Stimulated activated CD4-positive, alpha-beta T cell treated with anti-CD3 and anti-CD28 coated beads, Interleukin-2, amount 100 ng/mL, for 4 hours (primary cell): ENCODE measurements at places on chromosomes 16 and 17.

DNA sequence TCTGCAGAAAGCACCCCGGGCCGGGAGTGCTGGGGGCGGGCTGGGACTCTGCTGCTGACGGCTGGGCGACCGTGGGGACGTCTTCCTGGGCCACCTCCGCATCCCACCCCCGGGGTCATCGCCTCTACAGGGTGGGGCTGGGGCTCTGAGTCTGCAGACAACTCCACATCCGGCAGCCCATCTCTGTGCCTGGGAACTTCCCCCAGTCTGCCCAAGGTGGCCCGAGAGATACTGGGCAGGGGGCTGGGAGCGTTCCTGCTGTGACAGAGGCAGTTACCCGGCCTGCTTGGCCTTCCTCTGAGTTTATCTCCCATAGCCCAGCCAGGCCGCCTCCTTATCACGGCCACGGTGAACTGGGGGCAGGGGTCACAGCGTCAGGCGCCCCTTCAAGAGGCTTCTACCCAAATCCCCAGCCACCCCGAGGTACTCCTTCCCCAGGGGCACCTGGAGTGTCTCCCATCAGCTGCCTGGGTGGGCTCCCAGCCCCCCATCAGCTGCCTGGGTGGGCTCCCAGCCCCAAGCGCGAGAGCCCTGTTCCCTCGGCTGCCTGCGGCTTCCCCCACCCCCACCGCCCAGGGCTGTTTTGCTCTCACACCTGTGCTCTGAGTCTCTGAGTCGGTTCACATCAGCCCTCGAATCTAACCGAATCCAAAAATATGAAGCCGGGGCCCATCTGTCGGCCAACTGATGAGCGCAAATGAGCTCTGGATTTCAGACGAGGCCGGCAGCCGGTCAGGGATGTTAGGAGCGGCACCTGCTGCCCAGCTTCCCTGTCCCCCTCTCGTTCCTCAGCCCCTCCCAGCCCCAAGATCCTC, 15.6 kb upstream of the CBFA2T3 start:
- no peak for DNase-seq

DNA sequence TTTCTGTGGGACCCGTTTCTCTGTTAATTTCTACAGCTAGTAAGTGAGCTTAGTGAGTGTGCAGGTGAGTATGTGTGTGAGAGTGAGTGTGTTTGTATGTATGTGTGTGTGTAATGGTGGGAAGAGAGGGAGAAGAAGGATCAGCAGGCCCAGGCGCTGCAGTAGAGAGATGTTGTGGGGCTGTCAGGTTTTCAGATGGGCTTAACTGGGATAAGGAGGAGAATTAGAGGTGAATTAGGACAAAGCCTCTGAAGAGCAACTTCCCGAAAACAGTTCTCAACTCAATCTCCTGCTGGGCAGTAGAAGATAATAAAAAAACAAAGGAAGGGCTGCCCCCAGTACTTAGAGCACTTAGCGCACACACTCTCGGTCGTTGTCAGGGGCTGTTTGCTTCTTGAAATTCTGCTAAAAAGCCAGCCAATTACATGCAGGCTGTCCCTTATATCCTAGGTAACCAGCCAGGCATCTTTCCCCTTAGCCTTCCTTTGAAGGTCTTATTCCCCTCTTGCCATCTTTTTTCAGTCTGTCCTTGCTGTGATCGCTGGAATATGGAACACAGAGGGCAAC, 63.4 kb downstream of the CLEC16A start:
- DNase-seq = no peak

GRCh38 chr16:1428511-1428910, 2.4 kb upstream of the PERCC1 start:
- peak; percentile 11 for DNase-seq

GRCh38 chr16:80459966-80460365, 80.8 kb upstream of the DYNLRB2 start:
- no peak for DNase-seq

- DNase-seq = no peak
Measured at GRCh38 chr16:17246974-17247732, 223.6 kb downstream of the XYLT1 start.

DNA sequence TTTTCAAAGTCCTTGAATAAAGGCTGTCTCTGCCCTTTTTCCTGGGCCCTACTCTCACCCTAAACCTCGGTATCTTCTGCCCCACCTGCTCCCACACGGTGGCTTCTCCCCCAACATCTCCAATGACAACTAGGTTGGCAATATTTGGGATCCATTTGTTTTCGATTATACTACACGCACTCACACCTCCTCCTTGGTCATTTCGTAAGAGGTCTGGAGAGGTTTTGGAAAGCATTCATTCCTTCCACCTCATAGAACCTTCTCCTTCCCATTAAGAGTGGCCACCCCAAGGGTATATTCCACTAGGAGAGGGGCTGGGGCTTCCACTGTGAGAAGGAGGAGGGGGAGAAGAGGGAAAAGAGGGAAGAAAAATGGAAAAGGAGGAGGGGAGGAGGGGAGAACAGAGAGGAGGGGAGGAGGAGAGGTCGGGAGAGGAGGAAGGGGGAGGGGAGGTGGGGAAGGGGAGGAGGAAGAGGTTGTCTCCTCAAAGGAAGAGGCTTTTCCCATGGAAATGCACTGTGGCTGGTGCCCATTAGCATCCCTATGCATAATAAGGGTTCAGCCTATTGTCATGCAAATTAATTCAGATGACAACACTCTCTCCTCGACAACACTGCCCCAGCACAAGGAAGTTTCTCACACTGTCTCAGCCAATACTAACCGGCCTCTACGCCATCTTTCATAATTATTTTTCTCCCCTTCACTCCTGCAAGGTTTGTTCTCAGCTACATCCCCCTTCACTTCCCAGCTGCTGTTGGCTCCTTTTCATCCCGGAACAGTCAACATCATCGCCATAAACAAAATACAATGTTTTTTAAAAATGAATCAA, 30.0 kb downstream of the SOX9 start:
- no peak for DNase-seq

DNA sequence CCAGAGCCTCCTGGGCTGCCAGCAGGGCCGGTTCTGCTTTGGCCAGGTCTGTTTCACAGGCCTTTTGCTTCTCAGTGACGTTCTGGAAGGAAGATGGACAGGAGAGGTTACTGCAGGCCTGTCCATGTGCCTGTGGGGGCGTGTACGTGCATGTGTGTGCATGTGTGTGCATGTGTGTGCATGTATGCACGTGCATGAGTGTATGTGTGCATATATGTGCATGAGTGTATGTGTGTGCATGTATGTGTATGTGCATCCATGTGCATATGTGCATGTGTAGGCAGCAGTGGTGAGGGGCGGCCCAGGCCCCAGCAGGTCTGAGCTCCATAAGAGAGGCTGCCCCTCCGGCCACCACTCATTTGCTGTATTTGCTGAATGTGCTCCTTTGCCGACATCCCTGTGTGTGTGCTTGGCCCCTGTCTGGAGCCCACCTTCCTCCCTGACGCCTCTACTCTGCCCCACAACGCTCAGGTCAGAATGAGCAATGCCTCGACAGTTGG, 81.8 kb downstream of the PGS1 start:
- no peak for DNase-seq

- no peak for DNase-seq
Measured at GRCh38 chr17:61202564-61202963, 197.1 kb upstream of the TBX2 start.

- no peak for DNase-seq
Measured at GRCh38 chr17:41396996-41397660, at the start of gene KRT31. Gene KRT31, minus strand, starts transcription at chr17:41397608. Its CDS starts 69 bp downstream, at chr17:41397539.

GRCh38 chr17:18859256-18859655, 1.3 kb downstream of the PRPSAP2 start:
- no peak for DNase-seq

- no peak for DNase-seq
Measured at GRCh38 chr17:72699545-72699944, 392.9 kb downstream of the SLC39A11 start.

GRCh38 chr17:3710951-3711383, 12.7 kb upstream of the HASPIN start:
- peak; percentile 66 for DNase-seq
